Stimulated activated CD8-positive, alpha-beta memory T cell treated with anti-CD3 and anti-CD28 coated beads, Interleukin-15, amount 100 ng/mL, for 48 hours (primary cell): ENCODE measurements at places on chromosomes 7 and 10.

GRCh38 chr7:46450886-46451285 lies 529.8 kb upstream of the IGFBP3 start:
- DNase-seq = no peak

GRCh38 chr10:49831352-49832035 lies 69.4 kb upstream of the OGDHL start:
- DNase-seq = no peak

DNA sequence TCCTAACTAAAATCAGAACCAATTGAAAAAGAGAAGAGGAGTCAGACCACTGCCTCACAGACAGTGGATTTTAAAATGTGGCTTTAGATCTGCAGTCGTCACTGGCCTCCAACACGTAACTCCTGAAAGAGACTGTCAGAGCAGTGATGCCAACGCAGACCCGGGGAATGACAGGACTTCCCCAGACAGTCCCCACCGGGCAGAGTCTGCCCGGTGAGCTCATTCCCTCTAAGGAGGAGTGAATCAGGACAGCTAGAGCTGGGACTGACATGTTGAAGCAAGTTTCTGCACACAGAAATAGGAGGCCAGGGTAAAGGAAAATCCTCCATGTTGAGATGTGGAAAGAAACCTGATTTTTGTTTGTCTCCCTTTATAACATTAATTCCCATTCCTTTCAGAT lies 105.0 kb downstream of the TES start:
- no peak for DNase-seq

- DNase-seq = no peak
Observed at GRCh38 chr10:78432583-78432982, 398.9 kb downstream of the RPS24 start.

GRCh38 chr10:57664815-57665214 lies 602.9 kb downstream of the IPMK start:
- no peak for DNase-seq

DNA sequence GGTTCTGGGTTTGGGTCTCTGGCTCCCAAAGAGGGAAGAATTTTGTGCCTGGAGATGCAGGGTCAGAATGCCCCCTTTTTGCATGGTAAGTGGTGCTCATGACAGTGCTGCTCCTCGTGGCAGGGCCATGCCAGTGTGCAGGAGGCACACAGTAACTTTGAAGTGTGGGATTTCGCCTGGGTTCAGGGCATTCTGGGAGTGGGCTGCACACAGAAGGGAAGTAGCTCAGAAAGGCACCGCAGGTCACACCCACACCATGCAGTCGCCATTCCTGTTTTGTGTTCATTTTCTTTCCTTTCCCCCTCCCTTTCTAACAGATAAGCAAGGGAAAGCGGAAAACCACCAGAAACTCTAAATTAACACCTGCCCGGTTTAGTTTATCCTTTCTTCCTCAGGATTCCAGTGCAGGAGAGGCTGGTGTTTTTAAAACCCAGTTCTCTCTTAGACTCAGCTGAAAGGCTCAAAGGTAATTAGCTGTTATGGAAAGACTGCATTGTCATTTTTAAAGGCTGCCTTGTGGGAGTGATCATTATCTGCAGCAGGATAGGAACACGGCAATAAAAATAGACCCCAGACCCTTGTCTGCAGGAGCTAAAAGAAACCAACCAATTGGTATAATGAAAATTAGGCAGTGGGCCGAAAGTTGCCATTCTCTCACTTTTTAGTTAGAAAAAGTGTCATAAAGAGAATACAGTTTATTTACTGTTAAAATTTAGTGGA lies 50.2 kb downstream of the EEPD1 start:
- DNase-seq = no peak

- DNase-seq = no peak
Observed at GRCh38 chr10:60230892-60231291, 158.8 kb downstream of the ANK3 start.

DNA sequence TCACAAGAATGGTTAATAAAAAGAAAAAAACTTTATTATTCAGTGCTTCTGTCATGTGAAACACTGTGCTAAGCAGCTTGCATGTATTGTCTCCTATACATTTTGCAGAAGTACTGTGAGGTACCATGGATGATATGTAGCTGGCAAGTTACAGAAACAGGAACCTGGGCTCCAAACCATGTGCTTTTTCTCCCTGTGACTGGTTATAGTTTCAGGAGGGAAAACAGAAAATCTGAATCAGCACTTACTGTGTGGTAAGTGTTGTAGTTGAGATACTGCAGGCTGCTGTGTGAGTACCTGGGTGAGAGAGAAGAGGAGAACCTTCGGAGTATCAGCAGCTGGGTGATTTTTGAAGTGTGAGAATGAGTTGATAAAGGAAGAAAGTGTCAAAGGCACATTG lies 285.0 kb downstream of the SUGCT start:
- DNase-seq = no peak

GRCh38 chr10:60466267-60467201 lies 76.9 kb upstream of the ANK3 start:
- no peak for DNase-seq

- DNase-seq = no peak
Observed at GRCh38 chr7:30142710-30143109, 7.9 kb downstream of the MTURN start.

- no peak for DNase-seq
Observed at GRCh38 chr7:158430308-158431034, 157.2 kb downstream of the PTPRN2 start.

GRCh38 chr10:118520116-118520742 lies 75.2 kb downstream of the PRLHR start:
- DNase-seq = no peak
